ENCODE measurements at places on chromosomes 4 and X.

DNA sequence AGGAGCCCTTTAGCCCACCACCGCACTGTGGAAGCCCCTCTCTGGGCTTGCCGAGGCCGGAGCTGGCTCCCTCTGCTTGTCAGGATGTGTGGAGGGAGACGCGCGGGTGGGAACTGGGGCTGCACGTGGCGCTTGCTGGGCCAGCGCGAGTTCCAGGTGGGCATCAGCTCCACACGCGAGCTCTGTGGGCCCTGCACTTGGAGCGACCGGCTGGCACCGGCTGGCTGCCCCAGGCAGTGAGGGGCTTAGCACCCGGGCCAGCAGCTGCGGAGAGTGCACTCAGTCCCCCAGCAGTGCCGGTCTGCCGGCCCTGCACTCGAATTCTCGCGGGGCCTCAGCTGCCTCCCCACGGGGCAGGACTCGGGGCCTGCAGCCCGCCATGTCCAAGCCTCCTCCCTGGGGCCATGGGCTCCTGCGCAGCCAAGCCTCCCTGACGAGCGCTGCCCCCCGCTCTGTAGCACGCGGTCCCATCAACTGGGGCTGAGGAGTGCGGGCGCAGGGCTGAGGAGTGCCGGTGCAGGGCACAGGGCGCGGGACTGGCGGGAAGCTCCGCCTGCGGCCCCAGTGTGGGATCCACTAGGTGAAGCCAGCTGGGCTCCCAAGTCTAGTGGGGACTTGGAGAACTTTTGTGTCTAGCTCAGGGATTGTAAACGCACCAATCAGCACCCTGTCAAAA is 93.6 kb downstream of the DTHD1 start:
- DNase-seq: no peak

DNA sequence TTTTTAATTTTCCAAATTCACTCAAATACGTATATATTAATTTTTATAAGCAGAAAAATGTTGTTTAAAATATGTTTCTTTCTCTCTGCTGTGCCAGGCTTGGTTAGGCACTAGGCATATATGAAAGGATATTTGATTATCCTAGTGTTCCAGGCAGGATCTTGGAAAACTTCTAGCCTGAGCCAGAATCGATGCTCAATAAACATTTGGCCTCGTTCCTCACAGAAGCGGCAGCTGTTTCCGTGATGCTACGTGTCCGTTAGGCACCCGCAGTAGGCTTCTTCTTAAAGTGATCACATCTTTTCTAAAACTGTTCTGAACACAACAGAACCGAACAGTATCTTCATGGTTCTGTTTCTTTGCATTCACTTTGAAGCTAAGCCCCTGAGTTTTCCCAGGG is 50.1 kb upstream of the CRMP1 start:
- DNase-seq: no peak

- DNase-seq: no peak
Measured at GRCh38 chr4:60948008-60948407, 252.1 kb upstream of the ADGRL3 start.

DNA sequence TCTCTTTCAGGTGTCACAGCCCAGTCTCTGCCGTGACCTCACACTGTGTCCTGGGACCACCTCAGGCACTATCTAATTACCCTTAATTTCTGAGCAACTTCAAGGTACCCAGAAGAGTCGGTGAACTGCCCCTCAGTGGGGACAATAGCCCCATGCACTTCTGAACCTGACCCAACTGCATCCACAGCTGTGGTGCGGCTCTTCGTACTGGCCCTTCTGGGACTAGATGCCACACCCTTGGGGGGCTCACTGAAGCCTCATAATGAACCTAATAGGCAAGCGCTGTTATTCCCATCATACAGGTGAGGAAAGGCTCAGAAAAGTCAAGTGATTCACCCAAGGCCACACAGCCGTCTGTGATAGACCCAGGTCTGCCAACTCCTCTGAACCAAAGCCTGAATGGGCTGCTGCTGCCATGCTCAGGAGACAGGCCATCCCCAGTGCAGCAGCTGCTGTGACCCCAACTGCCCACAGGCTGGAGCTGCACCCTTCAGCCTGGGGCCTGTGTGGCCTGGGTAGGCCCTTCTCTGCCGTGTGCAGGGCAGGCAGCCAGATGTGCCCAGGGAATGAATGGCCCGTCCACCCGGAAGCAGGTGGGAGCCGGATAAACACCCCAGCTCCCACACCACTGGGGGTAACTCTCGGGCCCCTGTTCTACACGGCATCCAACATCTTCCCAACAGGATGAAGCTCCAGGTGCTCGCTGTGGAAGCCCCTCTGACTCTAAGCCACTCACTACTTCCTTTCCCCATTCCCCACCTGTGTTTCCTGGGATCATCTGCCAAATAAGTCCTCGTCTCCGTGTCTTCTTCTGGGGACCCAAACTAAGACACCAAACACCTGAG is 35.9 kb downstream of the HMX1 start:
- DNase-seq: no peak

DNA sequence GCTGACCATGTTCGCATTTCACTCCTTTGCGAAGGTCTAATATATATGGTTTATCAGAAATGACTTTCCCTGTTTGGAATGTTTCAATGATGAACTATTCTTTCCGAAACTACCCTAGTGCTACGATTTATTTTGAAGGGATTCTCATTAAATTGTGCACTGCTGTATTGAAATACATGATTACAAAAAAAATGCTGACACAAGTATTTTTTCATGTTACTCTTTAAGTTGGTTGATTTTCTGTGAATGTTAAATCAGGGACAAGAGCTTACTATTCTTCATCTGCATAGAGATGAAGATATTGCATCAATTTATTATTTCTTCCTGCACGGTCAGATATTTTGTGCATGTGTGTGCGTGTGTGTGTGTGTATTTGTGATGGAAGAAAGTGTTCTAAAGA is 731.5 kb upstream of the AGA start:
- no peak for DNase-seq

GRCh38 chr4:170242471-170242870 is 152.7 kb upstream of the AADAT start:
- DNase-seq: no peak
